ENCODE measurements at places on chromosomes 11 and 22.

GRCh38 chr11:95717314-95717713 is 72.3 kb downstream of the FAM76B start:
- H3K27me3 ChIP-seq = no peaks in the 10 kb centered on the region
- DNase-seq = no peak
- H3K36me3 ChIP-seq = no peaks in the 10 kb centered on the region
- peaks cover 3% of the 10 kb centered on the region for H3K4me1 ChIP-seq
- H3K4me3 ChIP-seq = no peak overlapping the region
- H3K27ac ChIP-seq = no peak overlapping the region

DNA sequence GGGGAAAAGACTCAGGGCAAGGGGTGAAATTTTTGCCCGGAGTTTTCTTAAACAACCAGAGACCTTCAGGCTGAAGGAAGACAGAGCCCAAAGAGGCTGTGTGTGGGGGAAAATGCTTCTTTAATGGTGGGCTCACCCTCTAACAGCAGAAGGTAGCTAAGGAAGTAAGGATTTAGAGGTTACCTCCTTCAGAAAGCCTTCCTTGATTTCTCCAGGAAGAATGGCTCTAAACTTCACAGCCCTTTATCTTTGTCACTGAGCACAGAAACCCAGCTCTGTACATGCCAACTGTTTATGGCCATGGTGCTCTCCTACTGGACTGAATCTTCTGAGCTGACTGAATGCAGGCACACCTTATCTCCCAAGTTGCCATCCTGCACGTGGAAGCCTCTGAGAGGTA is 196.0 kb downstream of the TENM4 start:
- H3K36me3 ChIP-seq = no peaks in the 10 kb centered on the region
- H3K4me3 ChIP-seq = no peak overlapping the region
- H3K27ac ChIP-seq = no peak overlapping the region
- no peak for DNase-seq

GRCh38 chr11:48105096-48105990 is 111.3 kb upstream of the OR4B1 start:
- H3K27me3 ChIP-seq = no peaks in the 10 kb centered on the region
- H3K4me1 ChIP-seq = peaks cover 22% of the 10 kb centered on the region
- DNase-seq = no peak
- no peak overlapping the region for H3K27ac ChIP-seq
- H3K36me3 ChIP-seq = no peaks in the 10 kb centered on the region
- H3K4me3 ChIP-seq = no peak overlapping the region

DNA sequence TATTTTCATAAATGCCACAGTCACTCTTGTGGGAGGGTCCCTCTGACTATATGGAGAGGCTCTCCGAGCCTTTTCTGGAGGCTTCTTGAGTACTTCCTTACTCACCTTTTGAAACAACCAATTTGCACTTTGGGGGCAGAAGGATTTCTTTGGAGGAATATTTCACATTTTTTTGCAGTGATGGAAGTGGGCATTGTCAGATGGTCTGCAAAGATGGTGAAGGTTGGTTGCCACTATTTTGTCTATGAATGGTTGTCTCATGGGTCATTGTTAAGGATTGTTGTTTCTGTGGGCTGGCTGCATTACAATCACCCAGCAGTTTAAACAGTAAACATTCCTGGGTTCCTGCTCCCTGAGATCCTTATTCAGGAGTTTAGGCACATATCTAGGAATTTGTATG is 388.2 kb downstream of the TMEM135 start:
- no peaks in the 10 kb centered on the region for H3K36me3 ChIP-seq
- no peak overlapping the region for H3K4me3 ChIP-seq
- no peaks in the 10 kb centered on the region for H3K27me3 ChIP-seq

- no peak overlapping the region for H3K4me3 ChIP-seq
- H3K4me1 ChIP-seq = peaks cover 3% of the 10 kb centered on the region
- H3K27ac ChIP-seq = no peak overlapping the region
- H3K36me3 ChIP-seq = no peaks in the 10 kb centered on the region
Observed at GRCh38 chr11:4677948-4678347, 19.7 kb downstream of the OR51E2 start.

DNA sequence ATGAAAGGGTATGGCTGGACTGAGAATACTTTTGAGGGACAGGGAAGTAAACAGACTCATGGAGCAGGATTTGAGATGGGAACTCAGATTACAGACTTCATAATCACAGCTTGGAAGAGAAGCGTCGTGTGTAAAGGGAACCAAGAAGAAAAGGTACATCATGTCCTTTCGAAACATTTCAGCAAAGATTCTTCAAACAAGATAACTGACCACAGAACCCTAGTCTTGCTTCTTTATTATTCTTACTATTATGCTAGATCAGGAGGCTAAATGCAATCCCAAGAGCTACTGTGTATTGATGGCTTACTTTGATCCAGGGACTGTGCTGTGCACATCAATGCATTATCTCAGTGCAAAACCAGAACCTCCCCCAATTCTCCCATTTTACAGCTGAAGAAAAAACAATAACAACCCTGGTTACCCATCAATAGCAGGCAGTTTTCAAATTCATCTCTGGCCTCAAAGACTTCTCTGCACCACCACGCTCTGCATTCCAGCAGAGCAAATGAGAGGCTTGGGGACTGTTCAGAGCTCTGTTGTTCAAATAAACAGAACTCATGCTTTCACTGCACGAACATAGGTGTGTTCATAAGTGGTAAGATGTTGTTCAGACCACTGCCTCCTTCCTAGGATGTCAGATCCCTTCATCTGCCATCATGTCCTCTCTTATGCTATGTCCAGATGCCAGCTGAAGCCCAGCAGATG is 104.8 kb upstream of the NAV2 start:
- H3K4me1 ChIP-seq = no peaks in the 10 kb centered on the region
- H3K4me3 ChIP-seq = no peak overlapping the region
- H3K27me3 ChIP-seq = no peaks in the 10 kb centered on the region

DNA sequence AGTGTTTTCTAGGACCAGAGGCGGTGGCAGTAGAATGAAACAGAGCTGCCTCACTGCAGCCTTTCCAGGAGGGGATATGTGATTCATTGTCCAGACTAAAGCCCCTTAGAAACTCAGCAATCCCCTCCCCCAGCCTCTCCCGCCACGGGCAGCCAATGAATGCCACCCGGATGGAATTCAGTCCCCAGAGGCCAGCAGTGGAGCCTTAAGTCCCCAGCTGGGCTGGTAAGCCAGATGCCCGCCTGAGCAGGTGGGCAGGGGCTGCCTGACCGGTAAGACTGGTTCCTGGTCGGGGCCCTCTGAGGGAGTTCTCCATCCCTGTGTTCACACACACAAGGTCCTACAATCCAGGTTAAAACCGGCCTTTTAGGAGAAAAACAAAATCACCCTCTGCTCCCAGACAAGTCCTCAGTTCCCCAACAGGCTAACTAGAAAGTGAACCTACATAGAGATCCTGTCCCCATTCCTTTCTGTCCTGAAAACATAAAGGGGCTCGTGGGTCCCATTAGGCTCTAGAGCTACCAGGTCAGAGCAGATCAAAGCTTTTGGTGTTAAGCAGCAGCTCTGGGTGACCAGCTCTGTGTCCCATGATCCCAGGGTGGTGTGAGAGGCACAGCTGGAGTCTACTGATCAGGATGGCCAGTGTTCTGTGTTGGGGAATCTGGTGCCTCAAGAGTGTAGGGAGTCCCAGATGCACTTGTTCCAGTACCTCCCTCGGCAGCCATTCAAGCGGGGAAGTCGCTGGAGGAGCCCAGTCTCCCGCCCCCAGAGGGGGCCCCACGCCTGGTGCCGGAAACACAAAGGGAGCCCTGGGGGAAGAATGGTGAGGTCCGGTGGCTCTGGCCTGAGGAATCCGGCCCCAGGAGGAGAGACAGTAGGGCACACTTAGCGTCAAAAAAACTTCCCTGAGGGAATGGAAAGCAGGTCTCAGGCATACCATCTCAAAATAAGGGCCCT is 2.6 kb downstream of the PATZ1 start:
- H3K36me3 ChIP-seq = peaks cover 60% of the 10 kb centered on the region
- peak overlapping the region; percentile 62 for H3K4me3 ChIP-seq
- no peaks in the 10 kb centered on the region for H3K27me3 ChIP-seq

GRCh38 chr22:22342697-22343580 is 98.4 kb downstream of the VPREB1 start:
- peak; percentile 57 for DNase-seq
- peaks cover under 1% of the 10 kb centered on the region for H3K4me1 ChIP-seq
- peaks cover 19% of the 10 kb centered on the region for H3K27me3 ChIP-seq

- no peaks in the 10 kb centered on the region for H3K27me3 ChIP-seq
- H3K36me3 ChIP-seq = peaks cover 1% of the 10 kb centered on the region
- no peak for DNase-seq
- H3K4me1 ChIP-seq = no peaks in the 10 kb centered on the region
Observed at GRCh38 chr11:73949246-73949645, 1.6 kb upstream of the DNAJB13 start.

DNA sequence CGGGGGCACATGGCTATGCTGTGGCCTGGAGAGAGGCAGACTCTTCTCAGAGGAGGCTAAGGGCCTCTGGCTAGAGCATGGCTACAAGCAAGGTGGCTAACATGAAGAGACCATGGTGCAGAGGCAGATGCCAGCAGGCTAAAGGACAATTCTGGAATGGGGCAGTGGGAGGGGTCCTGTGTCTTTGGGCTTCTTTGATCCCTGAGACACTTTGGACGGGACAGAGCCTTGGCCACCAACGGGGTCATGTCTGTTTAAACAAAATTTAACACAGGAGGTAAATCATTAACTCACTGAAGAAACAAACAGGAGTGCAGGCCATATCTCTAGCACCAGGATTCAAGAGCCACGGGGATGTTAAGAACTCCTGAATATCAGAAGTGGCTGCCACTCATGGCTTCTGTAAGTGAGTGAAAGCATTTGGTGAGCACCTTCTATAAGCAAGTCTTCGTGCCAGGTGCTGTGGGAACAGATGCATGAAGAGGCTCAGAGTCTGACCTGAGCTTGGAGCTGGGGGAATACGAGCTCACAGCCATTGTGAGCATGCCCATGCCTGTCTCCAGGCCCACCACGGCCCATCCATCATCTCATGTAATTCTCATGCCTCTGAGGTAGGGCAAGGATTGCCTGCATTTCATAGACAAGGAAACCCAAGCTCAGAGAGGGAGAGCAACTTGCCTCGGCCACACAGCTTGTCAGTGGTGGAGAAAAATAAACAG is 18.3 kb upstream of the ZNRF3 start:
- H3K4me3 ChIP-seq = no peak overlapping the region
- no peak overlapping the region for H3K27ac ChIP-seq
- H3K4me1 ChIP-seq = no peaks in the 10 kb centered on the region

DNA sequence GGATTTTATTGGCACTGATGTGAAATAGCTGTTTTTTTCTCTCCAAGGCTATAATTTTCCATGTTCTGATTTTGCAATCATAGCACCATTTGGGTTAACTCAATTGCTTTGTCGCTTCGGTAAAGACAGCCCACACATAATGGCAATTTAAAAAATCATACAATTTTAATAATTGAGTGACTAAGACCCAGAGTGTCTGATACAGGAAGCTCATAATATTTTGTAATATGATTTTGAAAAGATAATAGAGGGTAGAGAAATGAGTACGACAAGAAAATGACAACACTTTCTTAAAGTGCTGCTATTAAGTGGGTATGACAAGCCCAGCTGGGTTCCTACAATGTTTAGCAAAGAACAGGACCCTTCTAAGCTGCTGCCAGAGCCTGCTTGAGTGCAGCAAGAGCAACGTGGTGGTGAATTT is 439.1 kb downstream of the METTL15 start:
- H3K27ac ChIP-seq = no peak overlapping the region
- H3K4me1 ChIP-seq = peaks cover 10% of the 10 kb centered on the region
- no peaks in the 10 kb centered on the region for H3K36me3 ChIP-seq

DNA sequence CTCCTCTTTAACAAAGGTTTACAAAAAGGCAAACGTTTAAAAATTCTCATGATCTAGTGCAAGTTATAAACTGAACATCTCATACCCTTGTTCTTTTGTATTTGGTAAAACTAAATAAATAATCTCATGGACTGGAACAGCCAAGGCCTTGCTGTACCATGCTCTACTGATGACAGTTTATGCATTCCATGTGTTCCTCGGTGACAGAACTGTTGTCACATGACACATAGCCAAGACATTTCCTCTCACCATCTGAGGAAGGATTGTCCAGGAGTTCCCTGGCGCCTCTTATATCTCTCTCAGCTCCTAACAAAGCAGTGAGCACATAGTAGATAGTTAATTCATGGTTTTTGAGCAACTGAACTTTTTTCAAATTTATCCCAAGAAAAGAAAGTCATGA is 12.6 kb downstream of the CCDC83 start:
- H3K27me3 ChIP-seq = no peaks in the 10 kb centered on the region
- H3K4me3 ChIP-seq = no peak overlapping the region
- DNase-seq = no peak
- no peak overlapping the region for H3K27ac ChIP-seq
- H3K4me1 ChIP-seq = no peaks in the 10 kb centered on the region
- no peaks in the 10 kb centered on the region for H3K36me3 ChIP-seq

- H3K4me3 ChIP-seq = no peak overlapping the region
- H3K4me1 ChIP-seq = peaks cover 9% of the 10 kb centered on the region
- H3K27ac ChIP-seq = no peak overlapping the region
- no peaks in the 10 kb centered on the region for H3K27me3 ChIP-seq
- H3K36me3 ChIP-seq = peaks cover 39% of the 10 kb centered on the region
- no peak for DNase-seq
Observed at GRCh38 chr22:30328466-30329049, 1.8 kb upstream of the TBC1D10A start.

- no peak for DNase-seq
- no peaks in the 10 kb centered on the region for H3K4me1 ChIP-seq
- H3K36me3 ChIP-seq = no peaks in the 10 kb centered on the region
- H3K27ac ChIP-seq = no peak overlapping the region
- H3K27me3 ChIP-seq = no peaks in the 10 kb centered on the region
Observed at GRCh38 chr11:110734790-110735189, 22.6 kb upstream of the ARHGAP20 start.

- H3K36me3 ChIP-seq = peaks cover 28% of the 10 kb centered on the region
Observed at GRCh38 chr22:29275819-29276565, 7.9 kb downstream of the EWSR1 start.
